Activated naive CD4-positive, alpha-beta T cell (primary cell): ENCODE measurements at places on chromosomes 6 and 20.

GRCh38 chr6:28161410-28162079, 19.9 kb downstream of the ZKSCAN8 start:
- peak; percentile 80 for DNase-seq

GRCh38 chr6:83711958-83712357, 3.1 kb upstream of the SNAP91 start:
- no peak for DNase-seq

GRCh38 chr20:36998652-36999051, 47.1 kb upstream of the SAMHD1 start:
- DNase-seq: no peak

- no peak for DNase-seq
These were observed 283.4 kb upstream of the RUNX2 start for GRCh38 chr6:45044510-45045252.

- DNase-seq: peak; percentile 37
These were observed 207.9 kb downstream of the ERMARD start for GRCh38 chr6:169959136-169960002.

DNA sequence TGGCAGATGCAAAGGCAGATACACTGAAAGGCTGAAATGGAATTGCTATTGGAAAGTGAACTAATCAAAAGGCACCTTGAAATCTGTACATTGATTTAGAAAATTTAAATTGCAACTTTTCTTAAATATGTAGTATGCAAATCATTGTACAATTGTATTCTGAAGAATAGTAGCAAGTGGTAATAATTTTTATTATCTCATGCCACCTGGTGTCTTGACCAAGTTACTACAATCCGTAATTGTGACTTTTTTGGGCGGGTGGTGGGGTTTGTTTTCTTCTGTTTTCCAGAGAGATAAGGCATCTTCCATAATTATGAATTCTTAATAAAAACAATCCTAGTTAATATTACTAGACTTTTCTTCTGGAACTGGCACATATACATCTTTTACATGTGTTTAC, 12.5 kb upstream of the BCKDHB start:
- no peak for DNase-seq

DNA sequence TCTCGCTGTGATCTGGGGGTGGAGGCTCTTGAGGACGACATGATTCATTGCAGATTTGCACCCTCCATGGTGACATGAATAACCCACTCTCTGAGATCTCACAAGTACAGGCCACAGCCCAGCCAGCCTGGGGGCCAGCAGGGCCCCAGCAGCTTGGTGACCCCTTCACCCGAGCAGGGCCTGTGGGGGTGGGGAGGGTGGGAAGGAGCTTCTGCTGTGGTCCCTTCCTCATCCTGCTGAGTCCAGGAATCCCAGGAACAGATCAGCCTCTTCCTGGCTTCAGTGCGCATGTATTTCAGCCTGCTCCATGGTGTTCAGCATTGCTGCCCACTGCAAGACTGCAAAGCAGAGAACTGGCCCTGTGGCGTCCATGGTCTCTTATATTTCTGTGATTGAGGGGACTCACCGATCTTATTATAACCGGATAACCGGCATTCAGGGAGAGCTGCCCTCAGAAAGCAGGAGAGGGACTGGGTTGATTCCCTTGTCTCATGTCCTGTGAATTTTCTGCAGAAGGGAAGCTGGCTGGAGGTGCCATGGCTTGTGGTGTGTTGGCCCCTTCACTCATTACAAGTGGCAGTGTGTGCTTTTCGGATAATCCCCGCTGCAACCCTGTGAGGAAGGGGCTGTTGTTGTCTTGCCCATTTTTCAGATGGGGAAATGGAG, 118.8 kb upstream of the FRMD1 start:
- no peak for DNase-seq

DNA sequence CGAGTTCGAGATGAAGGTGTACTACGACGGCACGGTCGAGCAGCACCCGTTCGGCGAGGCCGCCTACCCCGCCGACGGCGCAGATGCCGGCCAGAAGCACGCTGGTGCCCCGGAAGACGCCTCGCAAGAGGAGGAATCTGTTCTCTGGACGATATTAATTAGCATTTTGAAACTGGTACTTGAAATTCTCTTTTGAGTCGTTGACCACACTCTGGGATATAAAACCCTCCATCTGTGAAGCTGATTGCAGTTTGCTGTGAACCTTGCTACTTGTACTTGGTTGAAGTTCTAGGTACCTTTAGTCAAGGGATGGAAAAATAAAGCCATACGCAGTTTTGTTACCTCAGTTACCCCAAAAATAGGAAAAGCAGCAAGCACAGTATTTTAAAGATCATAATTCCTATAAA, 917 bp downstream of the C6orf120 start:
- no peak for DNase-seq

GRCh38 chr6:43007126-43007525, 6.6 kb downstream of the MEA1 start:
- no peak for DNase-seq

DNA sequence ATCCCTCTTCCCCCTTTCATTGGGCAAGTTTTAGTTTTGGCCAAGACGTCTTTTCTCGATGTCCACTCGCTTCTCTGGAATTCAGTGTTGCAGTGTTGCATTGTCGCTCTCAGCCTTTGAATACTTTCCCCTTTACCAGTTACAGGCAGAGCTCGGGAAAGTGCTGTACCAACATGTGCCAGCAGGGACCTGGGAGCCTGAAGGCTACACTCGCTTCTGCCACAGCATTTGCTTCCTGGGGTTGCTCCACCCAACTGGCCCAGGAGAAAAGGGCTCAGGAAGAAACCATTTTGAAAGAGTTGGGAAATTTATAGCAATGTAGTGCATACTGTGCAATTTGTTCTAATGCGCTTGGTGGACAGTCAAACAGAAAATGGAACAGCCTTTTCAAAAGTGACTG, 78.6 kb downstream of the LINC00237 start:
- no peak for DNase-seq

- DNase-seq: no peak
These were observed 13.0 kb downstream of the GLP1R start for GRCh38 chr6:39061588-39061987.

DNA sequence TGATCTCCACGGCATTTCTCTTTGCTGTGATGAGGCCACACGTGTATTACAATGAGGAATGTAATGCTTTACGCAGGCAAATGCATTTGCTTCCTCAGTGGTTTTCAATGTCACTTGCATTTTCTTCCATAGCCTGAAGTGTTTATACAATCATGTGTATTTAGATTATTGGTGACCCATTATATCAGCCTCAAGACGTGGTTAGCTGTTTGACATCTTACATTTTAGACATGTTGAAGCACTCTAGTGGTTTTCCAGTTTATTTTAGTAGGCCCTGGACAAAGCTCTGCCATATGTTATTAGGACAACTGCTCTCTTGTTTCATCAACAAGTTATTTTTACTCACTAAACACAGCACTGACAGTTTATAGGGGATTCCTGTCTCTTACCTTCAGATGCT, 200.4 kb downstream of the UTRN start:
- DNase-seq: no peak

DNA sequence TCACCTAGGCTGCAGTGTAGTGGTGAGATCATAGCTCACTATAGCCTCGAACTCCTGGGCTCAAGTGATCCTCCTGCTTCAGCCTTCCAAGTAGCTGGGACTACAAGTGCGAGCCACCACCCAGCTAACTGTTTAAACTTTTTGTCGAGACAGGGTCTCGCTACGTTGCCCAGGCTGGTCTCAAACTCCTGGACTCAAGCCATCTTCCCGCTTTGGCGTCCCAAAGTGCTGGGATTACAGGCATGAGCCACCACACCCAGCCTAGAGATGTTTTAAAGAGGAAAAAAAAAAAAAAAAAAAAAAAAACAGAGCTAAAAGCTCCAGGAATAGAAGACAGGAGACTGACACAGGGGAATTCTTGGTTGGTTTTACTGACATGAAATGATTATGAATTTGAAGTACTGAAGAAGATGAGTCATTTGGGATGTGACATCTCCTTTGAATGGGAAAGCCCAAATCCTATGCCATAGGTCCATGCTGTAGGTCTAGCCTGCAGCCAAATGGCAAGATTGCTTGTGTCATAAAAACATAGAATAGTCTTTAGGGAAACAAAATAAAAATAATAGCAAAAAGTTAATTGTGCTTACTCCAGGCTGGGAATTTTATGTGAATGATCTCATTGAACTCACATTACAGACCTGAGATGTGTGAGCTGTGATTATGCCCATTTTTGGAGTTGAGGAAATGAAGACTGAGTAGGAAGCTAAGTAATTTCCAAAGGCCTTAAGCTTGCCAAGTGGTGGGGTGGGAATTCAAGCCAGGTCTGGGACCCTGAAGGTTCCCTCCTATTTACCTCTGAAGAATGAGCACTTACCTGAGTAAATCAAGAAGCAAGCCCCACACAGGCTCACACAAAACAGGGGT, 24.3 kb upstream of the NHSL1 start:
- DNase-seq: no peak
